ENCODE measurements at places on chromosomes 16 and 17.

DNA sequence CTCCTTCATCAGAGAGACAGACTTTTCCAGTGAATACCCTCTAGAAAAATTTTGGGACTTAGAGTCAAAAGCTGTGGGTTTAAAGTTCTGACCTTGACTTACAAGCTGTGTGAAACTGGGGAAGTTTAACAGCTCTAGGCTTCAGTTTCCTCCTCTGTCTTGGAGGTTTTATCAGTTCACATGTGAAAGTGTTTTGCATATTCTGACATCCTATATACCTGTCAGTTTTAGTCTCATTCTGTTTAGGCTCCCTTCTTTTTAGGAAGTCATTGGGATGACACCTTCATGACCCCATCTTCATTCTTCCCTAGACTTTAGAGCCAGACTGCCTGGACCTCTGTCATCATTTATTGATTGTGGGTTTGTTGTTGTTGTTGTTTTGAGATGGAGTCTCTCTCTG lies 44.4 kb downstream of the YPEL2 start:
- peak; percentile 52 for DNase-seq

GRCh38 chr16:67685388-67686112 lies 18.9 kb downstream of the C16orf86 start:
- DNase-seq = no peak

GRCh38 chr16:739560-740458 lies 988 bp downstream of the CIAO3 start:
- DNase-seq = no peak

DNA sequence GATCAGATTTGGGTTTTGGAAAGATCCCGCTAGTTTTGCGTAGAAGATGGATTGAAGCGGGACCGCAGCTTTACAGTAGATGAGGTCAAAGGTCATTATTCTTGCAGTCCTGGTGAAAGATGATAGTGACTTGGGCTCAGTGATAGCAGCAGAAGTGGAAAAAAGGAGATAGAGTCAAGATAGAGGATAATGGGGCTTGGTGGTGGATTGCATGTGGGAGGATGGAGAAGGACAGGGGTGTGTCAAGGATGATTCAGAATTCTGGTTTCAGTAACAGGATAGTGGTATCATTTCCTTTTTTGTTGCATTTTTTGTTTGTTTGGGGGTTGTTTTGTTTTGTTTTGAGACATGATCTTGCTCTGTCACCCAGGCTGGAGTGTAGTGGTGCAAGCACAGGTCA lies 28.7 kb downstream of the CHD9NB start:
- DNase-seq = peak; percentile 65

DNA sequence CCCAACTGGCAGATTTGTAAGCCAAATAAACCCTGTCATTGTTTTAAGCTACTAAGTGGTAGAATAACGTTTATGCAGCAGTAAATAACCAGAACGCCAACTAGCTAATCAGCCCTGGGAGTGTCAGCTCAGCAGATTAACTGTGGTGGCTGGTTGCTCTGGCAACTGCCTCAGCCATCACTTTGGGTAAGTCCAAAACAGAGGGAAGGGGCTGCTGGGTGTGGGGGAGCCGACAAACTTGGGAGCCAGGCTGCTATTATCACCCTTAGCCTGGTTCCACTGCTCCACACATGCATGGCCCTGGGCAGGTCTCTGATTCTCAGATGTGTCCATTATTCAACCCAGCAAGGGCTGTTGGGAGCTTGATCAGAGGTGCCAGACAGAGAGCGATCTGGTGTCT lies 22.2 kb upstream of the RHOT1 start:
- DNase-seq = no peak

DNA sequence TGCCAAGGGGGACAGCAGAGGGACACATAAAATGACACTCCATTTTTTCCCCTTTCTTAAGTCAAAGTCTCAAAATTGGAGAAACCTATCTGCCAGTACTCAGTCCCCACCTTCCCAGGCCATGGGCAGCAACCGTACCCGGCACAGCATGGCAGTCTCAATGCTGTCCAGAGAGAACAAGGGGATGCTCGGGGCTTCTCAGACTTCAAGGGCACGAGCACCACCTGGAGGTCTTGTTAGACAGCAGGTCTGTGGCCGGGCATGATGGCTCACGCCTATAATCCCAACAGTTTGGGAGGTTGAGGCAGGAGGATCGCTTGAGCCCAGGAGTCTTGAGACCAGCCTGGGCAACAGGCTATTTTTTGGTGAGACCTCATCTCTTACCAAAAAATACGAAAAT lies 3.2 kb downstream of the DNAH17 start:
- no peak for DNase-seq

DNA sequence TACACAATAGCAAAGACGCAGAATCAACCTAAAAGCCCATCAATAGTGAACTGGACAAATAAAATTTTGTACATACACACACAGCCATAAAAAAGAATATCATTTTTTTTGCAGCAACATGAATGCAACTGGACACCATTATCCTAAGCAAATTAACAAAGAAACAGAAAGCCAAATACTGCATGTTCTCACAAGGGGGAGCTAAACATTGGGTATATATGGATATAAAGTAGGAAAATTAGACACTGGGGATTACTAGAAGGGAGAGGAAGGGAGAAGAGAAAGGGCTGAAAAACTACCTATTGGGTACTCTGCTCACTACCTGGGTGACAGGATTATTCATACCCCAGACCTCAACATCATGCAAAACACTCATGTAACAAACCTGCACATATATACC lies 28.2 kb downstream of the ADAMTS18 start:
- no peak for DNase-seq

- DNase-seq = peak; percentile 22
Observed at GRCh38 chr17:59785091-59785799, 77.8 kb downstream of the VMP1 start.

GRCh38 chr16:68227850-68228553 lies 7.9 kb downstream of the ESRP2 start:
- DNase-seq = peak; percentile 36

DNA sequence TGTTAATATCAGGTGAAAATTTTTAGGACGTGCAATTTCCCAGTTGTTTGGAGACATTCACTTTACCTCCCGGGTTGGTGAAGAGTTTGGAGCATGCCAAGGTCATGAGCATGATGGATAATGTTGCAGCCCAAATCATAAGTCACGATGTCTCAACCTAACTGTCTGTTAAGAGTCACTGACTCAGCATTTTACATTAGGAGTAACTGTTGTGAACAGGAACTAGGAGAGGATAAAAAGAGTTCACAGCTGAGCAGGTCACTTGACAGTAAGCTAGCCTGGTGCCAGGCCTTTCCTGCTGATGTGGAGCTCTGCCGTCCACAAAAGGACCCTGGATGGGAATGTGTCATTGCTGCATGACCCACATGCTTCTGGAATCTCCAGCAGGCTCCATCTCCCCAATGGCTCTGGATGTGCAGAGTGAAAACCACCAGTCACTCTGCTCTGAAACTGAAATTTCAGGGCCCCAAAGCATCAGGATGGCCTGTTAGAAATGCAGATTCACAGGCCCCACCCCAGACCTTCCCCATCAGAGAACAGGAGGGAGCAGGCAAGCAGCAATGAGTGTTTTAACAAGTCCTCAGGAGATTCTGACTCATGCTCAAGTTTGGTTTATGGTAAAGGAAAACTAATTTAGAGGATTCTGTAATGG lies 371.6 kb upstream of the MAF start:
- peak; percentile 9 for DNase-seq

GRCh38 chr16:67976205-67976604 lies 4.1 kb downstream of the DPEP3 start:
- no peak for DNase-seq

DNA sequence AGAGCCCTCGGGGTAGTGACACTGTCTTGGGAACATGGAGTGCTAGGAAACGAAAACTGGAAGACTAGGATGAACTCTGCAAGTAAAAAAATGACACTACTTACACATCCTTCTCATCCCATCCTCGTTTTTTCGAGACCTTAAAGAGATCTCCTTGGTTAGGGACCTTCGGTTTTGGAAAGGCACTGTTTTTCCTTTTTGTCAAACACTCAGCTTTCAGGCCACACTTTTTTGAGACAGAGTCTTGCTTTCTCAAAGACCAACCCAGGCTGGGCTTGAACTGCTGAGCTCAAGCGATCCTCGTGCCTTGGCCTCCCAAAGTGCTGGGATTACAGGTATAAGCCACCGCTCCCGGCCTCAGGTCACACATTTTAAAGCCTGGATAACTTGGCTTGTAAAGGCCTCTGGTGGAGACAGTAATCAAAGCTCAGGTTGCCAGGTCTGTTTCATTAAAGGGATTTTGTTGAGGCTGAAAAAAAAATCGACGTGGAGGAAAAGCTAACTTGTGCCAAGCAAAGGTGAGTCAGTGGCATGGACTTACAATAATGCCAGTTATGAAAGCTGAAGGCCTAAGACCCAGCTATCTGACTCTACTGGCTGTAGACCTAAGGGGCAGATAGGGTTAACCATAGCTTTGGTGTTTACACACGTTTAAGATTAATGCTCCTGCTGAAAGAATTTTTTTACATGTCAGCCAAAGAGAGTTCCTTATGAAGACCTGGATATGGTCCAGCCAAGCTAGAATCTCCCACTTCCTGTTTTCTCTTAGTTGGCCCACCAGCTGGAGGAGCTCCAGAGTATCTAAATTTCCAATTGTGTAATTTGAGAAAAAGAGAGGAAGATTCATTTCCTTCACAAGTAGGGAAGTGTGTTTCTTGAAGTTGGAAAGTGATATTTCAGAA lies 823 bp downstream of the NBR1 start:
- peak; percentile 97 for DNase-seq

DNA sequence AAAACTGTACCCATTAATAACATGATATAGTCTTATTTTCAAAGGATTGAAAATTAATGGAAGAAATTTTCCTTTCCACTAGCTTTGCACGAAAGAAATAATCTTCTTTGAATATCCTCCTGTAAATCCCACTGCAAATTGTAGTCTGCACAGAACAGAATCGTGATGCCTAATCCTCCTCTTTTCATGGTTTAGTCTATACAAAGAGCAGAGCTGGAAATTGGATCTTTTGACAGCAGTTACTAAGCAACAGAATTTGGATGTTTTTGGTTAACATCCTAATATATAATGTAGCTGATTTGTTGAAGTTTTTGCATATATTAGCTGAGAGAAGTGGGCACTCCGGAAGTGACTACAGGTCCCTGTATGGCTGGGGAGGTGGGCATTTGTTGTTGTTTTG lies 98.6 kb downstream of the WNT3 start:
- no peak for DNase-seq

DNA sequence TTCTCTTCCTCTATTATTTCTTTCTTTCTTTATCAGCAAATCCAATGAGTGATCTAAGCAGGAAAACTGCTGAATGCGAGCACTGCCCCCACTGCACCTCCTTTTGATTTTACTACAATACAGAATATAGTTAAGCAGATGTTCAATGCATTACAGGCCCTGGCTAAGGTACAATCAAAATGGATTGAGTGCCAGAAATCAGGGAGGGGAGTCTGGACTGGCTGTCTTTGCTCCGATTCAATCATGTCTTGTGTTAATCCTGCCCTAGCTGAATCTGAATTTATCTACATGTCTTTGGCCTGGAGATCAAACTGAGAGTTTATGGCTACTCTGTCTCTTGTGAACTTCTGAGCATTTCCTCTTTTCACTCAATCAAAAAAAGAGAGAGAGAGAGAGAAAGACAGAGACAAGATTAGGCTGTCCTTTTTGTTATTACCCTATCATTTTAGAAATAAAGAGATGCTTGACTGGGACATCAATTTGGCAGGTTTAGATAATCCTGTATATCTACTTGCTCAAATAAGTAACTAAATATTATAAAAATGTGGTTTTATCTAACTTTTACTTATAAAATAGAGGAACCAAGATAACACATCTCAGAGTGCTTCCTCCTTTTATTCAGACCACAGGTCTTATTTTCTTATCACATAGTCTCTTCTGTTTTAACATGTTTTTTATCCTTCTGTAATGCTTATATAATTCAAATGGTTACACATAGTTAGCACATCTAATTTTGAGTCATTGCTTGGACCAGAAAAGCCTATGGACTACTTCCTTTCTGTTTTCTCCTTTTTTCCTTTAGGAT lies 656.2 kb downstream of the KCNJ2 start:
- no peak for DNase-seq

DNA sequence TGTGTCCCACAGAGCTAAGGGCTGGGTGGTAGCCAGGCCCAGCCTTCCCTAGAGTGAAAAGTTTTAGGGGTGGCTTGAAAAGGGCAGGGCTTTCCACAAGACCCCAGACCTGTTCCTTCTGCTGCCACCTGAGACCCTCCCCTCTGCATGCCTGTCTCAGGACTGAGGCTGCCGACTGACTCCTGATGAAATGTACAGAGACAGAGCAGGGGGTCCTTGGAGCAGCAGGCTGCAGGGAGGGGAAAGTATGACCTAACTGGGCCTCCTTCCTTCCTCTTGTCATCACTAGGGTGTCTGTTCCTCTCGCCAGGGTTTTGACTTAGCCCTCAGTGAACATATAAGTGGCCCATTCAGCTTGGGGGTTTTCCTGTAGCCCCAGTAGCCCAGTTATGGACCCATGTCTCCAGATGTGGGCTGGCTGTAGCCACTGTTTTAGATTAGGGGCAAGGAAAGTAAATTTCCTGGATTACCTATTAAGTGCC lies 14.9 kb upstream of the NFATC3 start:
- DNase-seq = no peak

- no peak for DNase-seq
Observed at GRCh38 chr16:4787068-4787467, 1.1 kb downstream of the SEPTIN12 start.

DNA sequence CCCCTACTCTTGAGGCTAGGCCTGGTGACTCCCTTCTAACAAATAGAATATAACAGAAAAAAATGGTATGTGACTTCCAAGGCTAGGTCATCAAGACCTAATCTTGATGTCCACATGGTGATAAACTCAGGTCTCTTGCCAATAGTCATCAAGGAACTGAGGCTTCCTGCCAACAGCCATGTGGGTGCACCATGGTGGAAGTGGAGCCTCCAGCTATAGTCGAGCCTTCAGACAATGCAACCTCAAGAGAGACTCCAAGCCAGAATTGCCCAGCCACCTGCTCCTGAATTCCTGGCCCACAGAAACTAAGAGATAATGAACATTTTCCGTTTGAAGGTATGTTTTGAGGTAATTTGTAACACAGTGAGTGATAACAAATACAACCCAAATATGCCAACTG lies 55.9 kb upstream of the SREBF1 start:
- no peak for DNase-seq
